Gastrocnemius medialis (tissue), 4 donors: ENCODE measurements at places on chromosomes 5 and 9. TPM values are rescaled to one million over a fixed set of nuclear protein-coding genes. Genes with fewer than 3 reads are reported as not detected.

DNA sequence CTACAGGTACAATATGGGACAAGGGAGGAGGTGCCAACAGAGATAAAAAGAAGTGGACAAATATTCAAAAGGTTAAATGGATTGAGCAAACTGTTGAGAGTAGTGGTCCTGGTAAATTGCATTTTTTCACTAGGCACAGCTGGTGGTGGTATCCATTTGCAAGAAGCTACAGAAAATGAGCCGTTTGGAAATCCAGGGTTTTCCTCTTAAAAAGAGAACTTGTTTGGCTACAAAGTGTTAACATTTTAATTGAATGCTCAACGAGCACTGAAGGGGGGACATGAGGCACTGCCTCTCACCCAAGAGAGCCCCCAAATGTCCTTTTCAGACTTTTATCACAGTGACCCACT, 491 bp upstream of the ZCCHC9 start:
- no peaks in the 10 kb centered on the region for H3K27me3 ChIP-seq
- H3K4me1 ChIP-seq: peaks cover 28% of the 10 kb centered on the region
- H3K36me3 ChIP-seq: peaks cover 3% of the 10 kb centered on the region
- no peak for DNase-seq

DNA sequence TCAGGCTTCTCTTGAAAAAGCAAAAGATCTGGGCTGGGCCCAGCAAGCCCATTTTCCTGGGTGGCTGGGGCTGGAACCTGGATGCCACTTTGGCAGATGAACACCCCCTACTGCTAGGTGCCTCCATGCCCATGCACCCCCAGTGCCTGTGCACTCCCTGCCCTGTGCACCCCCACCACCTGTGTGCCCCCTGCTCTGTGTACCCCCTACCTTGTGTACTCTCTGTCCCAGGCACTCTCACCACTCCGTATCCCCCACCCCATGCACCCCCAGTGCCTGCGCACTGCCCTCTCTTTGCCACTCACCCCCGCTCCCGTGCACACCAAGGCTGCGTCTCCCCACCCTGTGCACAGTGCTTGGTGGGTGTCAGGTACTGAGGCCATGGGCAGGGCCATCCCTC, 14.2 kb downstream of the UNC5A start:
- H3K27ac ChIP-seq: no peak overlapping the region
- peaks cover 13% of the 10 kb centered on the region for H3K27me3 ChIP-seq
- DNase-seq: no peak
- H3K4me1 ChIP-seq: no peaks in the 10 kb centered on the region
- no peaks in the 10 kb centered on the region for H3K36me3 ChIP-seq

GRCh38 chr5:73374520-73375190, 73.9 kb downstream of the FOXD1 start:
- H3K4me3 ChIP-seq: no peak overlapping the region
- peaks cover 22% of the 10 kb centered on the region for H3K27me3 ChIP-seq
- no peaks in the 10 kb centered on the region for H3K36me3 ChIP-seq
- no peaks in the 10 kb centered on the region for H3K4me1 ChIP-seq
- no peak for DNase-seq
- H3K27ac ChIP-seq: no peak overlapping the region

GRCh38 chr5:68215208-68215897, at the start of gene PIK3R1:
Gene PIK3R1, plus strand, starts transcription at chr5:68215756. Its CDS starts 10,920 bp downstream, at chr5:68226676.
- H3K27me3 ChIP-seq: no peaks in the 10 kb centered on the region
- H3K36me3 ChIP-seq: peaks cover 7% of the 10 kb centered on the region
- peak within 1 kb of the TSS; percentile 97 for H3K27ac ChIP-seq
- peak; percentile 95 for DNase-seq
- peak within 1 kb of the TSS; percentile 100 for H3K4me3 ChIP-seq

GRCh38 chr9:117021906-117022305, 334.8 kb downstream of the TRIM32 start:
- H3K4me3 ChIP-seq: no peak overlapping the region
- no peak for DNase-seq
- H3K4me1 ChIP-seq: no peaks in the 10 kb centered on the region
- no peak overlapping the region for H3K27ac ChIP-seq
- no peaks in the 10 kb centered on the region for H3K27me3 ChIP-seq
- no peaks in the 10 kb centered on the region for H3K36me3 ChIP-seq

DNA sequence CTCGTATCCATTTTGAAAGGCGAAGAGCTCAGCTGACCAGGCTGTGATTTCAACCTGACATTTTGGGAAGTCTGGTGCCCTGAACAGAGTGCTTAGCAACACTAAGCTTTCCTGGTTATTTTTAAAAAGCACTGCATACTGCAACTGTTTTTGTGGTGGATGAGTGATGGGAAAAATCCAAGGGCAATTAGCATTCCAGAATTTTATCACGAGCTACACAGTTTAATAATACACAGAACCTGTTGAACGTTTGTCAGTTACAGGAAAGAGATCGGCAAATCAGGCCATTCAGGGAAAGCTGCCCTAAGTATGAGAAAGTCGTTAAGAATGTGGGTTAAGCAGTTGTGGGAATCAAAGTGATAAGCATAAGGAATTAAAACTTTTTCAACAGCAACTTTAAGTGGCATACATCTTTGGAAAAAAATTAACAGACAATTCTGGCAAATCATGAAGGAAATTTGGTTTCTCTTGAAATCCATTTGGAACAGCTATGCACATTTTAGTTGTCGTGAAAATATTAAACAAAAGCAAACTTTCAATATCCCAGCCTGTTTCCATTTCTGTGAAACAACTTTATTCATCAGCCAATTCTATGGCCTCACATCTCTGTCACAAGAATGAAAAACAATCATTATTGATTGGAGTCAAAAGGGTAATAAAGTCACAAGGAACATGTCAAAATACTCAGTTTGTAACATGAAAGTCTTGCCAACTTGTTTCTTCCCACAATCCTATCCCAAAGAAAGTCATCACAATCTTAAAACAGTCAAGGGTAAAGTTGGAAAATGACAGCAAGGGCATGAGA, 25.7 kb downstream of the PUM3 start:
- no peak overlapping the region for H3K4me3 ChIP-seq
- H3K27ac ChIP-seq: peak overlapping the region; percentile 18
- no peak for DNase-seq
- H3K36me3 ChIP-seq: no peaks in the 10 kb centered on the region

DNA sequence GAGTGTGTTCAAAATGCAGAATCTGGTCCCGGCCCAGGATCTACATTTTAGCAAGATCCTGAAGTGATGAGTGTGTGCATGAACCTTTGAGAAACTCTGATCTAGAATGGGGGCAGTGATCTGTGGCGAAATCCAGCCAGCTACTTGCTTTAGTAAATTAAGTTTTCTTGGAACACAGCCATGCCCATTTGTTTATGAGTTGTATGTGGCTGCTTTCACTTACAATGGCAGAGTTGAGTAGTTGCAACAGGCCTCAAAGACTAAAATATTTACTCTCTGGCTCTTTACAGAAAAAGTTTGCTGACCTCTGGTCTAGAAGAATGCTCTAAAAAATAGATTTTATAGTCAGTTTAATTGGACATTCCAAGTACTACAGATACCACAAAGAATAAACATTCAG, 588.3 kb downstream of the BNC2 start:
- no peaks in the 10 kb centered on the region for H3K4me1 ChIP-seq
- H3K4me3 ChIP-seq: no peak overlapping the region
- DNase-seq: no peak
- no peaks in the 10 kb centered on the region for H3K36me3 ChIP-seq

DNA sequence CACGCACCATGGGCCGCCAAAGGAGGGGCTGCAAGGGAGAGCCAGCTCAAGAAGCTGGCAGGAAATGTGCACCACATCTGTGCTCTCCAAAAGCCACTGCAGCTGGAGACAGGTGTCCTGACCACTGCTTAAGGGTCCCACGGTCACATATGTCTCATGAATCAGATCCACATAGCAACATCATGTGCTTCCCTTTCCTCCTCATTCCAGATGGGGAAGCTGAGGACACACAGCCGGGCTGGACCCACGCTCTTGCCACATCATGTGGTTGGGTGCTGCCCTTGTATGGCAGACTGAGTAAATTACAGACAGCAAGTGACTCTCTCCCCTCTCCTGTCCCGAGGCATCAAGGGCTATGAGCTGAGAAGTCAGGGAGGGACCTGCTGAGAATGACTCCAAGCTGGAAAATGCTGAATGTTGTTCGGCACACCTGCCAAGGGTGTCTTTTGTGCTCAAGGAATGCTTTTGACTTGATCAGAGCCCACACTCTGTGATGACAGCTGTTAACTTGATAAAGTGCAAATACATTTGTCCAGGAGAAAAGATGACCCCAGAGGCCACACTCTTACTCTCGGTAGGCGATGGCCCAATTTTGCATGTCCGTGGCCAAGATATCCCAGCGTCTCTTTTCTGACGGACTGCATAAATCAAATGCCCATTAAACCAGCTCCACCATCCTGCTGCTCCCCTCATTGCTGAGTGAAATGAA, 58.2 kb downstream of the NSUN2 start:
- peaks cover 13% of the 10 kb centered on the region for H3K4me1 ChIP-seq
- peak overlapping the region; percentile 56 for H3K27ac ChIP-seq
- peak; percentile 45 for DNase-seq
- H3K27me3 ChIP-seq: no peaks in the 10 kb centered on the region
- H3K4me3 ChIP-seq: no peak overlapping the region
- no peaks in the 10 kb centered on the region for H3K36me3 ChIP-seq

DNA sequence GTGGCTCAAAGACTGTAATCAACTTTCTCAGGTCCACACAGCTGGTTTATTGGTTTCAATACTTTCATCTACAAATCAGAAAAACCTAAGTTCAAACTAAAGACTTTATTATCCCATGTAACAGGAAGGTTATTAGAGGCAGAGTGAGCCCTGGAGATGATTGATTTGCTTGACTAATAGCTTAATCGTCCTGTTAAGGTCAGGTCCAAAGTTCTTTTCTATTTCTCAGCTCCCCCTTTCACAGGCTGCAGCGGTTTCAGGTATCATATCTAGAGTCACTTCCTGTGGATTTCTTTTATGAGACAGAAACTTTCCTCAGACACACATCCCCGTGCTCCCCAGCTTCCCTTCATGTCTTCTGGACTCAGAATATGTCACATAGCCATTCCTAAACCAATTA, 166.4 kb downstream of the PRELID2 start:
- no peaks in the 10 kb centered on the region for H3K27me3 ChIP-seq
- no peak for DNase-seq
- no peak overlapping the region for H3K27ac ChIP-seq
- H3K4me3 ChIP-seq: no peak overlapping the region

The SLC2A6 gene
- 0.41 TPM for total RNA-seq

The ZNF346 gene
- total RNA-seq: 5.2 TPM
